ENCODE measurements at places on chromosomes 3 and 15.

GRCh38 chr3:126535636-126536035 is 11.7 kb downstream of the CHST13 start:
- DNase-seq, result no peak

DNA sequence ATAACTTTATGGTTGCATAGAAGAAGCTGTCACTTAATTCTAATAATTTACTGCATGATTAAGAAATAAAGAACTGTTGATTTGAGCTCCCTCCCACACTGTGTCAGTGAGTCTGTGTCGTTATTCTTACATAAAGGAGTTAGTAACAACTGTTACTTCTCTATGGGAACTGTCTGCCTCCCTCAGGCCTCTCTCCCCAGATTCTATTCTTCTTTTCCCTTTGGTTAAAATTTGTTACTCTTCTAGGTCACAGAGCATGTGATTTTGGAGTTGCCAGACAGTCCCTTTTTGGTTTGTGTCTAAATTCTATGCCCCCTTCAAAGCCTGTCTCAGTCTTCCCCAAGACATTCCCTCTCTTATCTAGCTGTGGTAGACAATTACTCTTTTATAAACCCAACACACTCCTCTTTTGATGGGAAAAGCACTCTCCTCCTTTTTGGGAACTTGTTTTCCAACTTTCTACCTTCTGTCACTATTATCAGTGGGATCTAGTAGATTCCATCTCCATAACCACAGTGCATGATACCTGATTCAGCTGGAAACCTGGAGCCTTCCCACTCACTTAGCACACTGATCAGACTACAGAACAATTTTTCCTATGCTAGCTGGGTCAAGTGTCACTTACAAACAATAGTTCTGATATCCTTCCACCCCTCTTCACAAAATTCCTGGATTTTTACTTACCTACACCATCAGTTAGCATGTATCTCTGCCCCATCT is 422.1 kb upstream of the TGFBR2 start:
- no peak for DNase-seq

- DNase-seq, result no peak
Measured at GRCh38 chr3:50450209-50450921, 53.1 kb downstream of the CACNA2D2 start.

DNA sequence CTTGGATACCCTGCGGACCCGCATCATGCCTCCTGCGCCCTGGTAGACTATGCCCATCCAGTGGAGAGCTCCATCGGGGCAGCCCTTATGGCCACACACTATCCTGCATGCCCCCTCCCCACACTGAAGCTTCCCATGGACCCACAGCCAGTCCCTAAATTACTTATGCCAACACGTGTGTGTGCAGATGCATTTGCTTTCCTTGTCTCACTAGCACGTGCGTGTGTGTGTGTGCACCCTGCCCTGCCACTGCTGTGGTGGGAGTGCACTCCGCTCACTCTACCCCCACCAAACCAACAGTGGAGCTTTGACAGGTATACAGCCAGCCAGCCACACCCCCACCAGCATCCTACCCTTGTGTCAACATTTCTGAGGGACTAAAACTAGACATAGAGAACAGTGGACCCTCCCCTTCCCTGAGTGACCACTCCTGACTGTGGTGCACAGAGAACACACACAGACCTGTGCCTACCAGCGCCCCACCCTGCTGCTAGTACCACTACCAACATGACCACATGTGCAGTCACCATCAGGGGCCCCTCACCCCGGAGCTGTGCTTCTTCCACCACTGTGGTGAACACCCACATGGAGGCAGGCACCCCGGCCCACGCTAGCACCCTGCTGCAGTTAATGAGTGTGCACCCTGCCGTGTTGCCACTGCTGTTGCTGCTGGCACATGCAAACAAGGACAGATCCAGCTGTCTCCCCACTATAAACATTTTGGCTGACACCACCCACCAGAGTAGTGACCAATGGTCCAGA is 310.8 kb downstream of the GABRB3 start:
- DNase-seq, result no peak

- no peak for DNase-seq
Measured at GRCh38 chr3:112572701-112573100, 10.9 kb downstream of the SLC35A5 start.

DNA sequence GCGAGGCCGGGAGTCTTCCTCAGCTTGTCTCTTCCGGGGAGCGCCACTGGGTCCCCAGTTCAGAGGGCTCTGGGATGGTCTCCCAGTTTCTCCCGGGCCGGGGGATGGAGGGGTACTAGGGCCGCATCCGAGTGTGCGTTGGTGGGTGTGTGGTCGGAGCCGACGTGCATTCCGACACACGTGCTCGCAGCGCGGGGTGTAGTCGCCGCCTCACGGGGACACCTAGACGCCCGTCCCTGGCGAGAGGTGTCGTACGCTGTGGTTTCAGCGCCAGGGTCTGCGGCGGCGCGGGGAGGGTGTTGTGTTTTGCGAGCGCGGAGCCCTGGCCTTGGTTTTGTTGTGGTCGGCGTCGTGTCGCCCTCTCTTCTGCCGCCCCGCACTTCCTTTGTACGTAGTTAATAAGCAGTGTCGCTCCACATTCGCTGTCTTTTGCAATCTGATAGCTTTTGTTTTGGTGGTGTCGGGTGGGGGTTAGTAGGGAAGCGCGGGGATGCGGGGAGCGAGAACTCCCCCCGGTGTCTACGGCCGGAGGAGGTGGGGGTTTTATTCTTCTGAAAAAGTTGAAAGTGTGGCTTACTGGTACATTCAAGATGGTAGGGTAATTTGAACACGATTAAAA is 2.2 kb downstream of the IGF1R start:
- DNase-seq, result peak; percentile 63

GRCh38 chr15:57510647-57511046 is 81.1 kb upstream of the MYZAP start:
- DNase-seq, result no peak

- no peak for DNase-seq
Measured at GRCh38 chr3:179565496-179565895, 2.8 kb downstream of the ACTL6A start.

- no peak for DNase-seq
Measured at GRCh38 chr3:8864402-8865350, 95.3 kb upstream of the OXTR start.

DNA sequence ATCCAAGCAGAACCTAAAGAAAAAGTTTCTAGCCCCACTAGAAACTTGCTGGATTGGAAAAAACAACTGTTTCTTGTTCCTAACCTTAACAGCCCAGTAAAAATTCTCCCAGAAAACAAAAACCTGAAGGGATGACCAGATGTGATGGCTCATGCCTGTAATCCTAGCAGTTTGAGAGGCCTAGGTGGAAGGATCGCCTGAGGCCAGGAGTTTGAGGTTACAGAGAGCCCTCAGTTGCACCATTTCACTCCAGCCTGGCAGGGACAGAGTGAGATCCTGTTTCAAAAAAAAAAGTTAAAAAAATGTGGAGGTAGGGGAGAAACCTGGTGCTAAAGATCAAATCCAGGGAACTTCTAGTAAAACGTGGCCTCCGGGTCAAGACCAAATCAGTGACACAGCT is 38.6 kb upstream of the RAF1 start:
- no peak for DNase-seq

GRCh38 chr3:82240322-82240721 is 478.9 kb upstream of the GBE1 start:
- DNase-seq, result no peak

DNA sequence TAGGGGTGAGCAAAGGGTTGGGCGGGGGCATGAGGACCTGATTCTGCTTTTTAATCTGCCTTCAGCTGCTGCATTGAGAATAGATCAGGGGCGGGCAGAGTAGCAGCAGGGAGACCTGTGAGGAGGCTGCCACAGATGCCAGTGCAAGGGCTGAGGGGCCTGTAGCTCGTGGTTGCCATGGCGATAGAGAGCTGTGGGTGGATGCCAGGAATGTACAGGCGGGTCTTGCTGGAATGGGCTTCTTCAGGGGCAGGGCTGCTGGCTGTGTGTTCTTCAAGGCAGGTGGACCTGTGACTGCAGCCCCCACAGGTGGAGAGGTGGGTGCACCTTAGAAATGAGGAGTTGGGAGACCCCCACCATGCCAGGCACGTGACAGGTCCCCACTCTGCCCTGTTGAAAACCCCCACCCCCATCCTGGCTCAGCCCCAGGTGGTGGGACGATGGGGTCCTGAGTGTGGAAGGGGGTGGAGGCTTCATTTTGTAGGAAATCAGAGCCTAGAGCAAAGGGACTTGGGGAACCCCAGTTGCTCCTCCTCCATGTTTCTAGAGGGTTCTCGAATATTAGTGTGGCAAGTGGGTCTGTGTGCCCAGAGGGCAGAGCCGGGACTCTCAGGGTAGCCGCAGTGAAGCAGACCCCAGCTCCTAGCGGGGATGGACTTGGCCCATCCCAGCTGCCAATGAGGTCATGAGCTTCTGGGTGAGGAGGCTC is 38.3 kb downstream of the SLC6A6 start:
- DNase-seq, result no peak

- DNase-seq, result peak; percentile 15
Measured at GRCh38 chr3:32699429-32699828, 14.4 kb downstream of the CNOT10 start.

DNA sequence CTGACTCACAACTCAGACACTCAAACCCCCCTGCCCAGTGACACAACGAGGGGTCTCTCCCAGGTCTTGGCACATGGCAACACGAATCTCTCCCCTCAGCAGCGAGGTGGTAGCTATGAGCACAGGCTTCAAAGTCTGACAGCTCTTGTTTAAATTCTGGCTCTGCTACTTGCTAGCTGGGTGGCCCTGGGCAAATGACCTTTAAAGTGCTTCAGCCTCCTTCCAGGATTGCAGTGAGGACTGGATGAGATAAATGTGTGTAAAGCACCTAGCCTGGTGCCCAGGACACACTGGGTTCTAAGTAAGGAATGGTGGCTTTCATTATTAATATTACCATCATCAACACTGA is 23.2 kb upstream of the ANPEP start:
- no peak for DNase-seq

DNA sequence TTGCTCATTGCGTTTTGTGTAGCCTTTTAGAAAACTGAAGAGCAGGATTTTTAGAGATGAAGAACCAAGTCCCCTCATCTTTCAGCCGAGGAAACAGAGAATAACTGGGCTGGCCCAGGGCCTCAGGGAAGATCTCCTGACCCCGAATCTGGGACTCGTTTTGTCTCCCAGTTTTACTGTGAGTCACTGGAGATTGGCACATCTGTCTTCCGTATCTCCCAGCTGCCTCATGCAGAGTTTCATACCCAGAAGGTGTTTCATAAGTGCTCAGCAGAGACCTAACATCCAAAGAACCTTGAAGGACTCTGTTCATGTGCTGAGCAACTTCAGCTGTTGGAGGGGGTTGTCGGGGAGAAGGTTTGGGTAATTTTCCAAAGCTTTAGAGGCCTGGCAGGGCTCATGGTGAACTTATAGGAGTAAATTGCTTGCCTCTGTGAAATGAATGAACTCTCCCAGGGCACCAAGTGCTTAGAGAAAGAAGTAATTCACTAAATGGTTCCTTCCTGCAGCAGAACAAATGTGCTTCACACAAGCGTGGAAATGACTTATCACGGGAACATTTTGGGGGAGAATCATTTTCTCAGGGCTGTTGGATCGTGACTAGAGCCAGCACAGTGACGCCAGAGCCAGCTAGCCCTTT is 121.4 kb downstream of the FAM43A start:
- no peak for DNase-seq

GRCh38 chr3:160343132-160343531 is 55.9 kb downstream of the IFT80 start:
- peak; percentile 12 for DNase-seq

DNA sequence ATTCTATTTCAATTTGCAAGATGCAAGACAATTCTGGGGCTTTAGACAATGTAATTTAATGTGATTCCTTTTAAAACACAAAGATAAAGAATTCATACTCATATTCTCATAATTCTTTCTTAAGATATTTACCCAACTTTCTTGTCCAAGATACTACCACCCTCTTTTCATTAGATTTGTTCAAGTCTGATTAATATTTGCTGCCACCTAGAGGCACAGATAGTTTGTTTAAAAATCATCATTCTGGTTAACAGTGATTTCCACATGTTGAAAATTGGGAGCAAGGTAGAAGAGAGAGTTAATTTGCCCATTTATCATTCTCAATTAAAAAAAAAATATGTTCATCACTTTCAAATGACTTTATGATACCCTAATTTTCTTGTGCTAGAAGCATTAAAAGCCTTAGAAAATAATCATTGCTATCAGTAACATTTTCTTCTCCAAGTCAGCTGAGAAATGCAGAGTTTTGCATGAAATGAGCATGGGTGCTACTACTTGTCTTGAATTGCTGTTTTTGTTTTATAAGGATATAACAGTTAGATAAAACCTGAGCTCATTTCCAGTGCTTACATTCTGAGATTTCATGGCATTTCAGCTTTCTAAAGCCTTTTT is 11.6 kb downstream of the TAMM41 start:
- peak; percentile 11 for DNase-seq
